A549 treated with CpdA at 1 μM for 4 hours (cell line): ENCODE measurements at places on chromosomes 4 and X. TPM values are rescaled to one million over a fixed set of nuclear protein-coding genes. Genes with fewer than 3 reads are reported as not detected.

The ZNF630 gene
- total RNA-seq = 0.10 to 0.35 TPM (median 0.29 TPM) in 5 replicates

The AMBN gene
- not detected in 5 replicates for total RNA-seq

The PRR32 gene
- total RNA-seq = not detected in 5 replicates

The EPGN gene
- 0.13 TPM in 1 of 5 replicates, not detected in the others for total RNA-seq

The PPEF2 gene
- not detected in 5 replicates for total RNA-seq

The SEPTIN11 gene
- total RNA-seq = 26.3 to 51.6 TPM (median 33.9 TPM) in 5 replicates

The WNK3 gene
- 0.01 TPM in 4 of 5 replicates, not detected in the other for total RNA-seq

The CTAG2 gene
- total RNA-seq = not detected in 5 replicates

The DCLK2 gene
- total RNA-seq = 8.7 to 11.2 TPM (median 9.0 TPM) in 5 replicates

The RIPPLY1 gene
- 0.07 to 0.14 TPM in 2 of 5 replicates, not detected in the others for total RNA-seq

The PPP2R2C gene
- 33.0 to 40.4 TPM (median 38.6 TPM) in 5 replicates for total RNA-seq
